GM12878 (cell line): ENCODE measurements at places on chromosomes 2 and 18. TPM values are rescaled to one million over a fixed set of nuclear protein-coding genes. Genes with fewer than 3 reads are reported as not detected.

GRCh38 chr18:275486-275885 lies 7.6 kb upstream of the THOC1 start:
- DNase-seq = no peak

The CD8B2 gene
- not detected in 2 replicates for total RNA-seq

- DNase-seq = no peak
Measured at GRCh38 chr2:26017464-26018183, 16.3 kb upstream of the RAB10 start.

The SAG gene
- total RNA-seq = 0.69 TPM in 1 of 2 replicates, not detected in the other

DNA sequence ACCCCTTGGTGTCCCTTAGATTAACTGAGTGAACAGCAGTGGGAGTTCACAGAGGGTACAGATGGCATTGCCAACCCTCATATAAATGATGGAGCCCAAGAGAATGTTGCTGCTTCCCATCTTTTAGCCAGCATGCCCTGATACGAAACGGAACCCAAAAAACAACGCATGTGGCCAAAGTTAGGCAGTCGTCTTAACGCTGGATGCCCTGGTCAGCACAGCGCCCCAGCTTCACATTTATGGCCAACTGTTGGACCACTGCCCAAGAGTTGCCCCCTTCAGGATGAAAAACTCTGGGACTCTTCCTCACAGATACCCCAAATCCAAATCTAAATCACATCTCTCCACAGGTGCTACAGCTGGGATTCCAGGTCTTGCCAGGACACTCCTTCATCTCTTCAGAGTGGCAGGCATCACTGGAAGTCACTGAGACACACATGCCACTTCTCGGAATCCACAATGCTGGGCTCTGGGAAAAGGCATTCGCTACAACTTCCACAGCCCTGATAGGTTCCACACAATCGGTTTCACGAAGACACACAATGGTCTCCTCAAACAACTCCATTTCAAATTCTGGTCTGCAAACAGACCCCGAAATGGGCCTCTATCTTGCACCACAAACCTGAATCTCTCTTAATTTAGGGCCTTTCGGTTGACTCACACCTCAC lies 44.6 kb downstream of the LONRF2 start:
- DNase-seq = no peak

GRCh38 chr2:199988151-199988550 lies 32.8 kb downstream of the MAIP1 start:
- DNase-seq = no peak

The COPS8 gene
- total RNA-seq = 44.0 and 46.6 TPM in 2 replicates

DNA sequence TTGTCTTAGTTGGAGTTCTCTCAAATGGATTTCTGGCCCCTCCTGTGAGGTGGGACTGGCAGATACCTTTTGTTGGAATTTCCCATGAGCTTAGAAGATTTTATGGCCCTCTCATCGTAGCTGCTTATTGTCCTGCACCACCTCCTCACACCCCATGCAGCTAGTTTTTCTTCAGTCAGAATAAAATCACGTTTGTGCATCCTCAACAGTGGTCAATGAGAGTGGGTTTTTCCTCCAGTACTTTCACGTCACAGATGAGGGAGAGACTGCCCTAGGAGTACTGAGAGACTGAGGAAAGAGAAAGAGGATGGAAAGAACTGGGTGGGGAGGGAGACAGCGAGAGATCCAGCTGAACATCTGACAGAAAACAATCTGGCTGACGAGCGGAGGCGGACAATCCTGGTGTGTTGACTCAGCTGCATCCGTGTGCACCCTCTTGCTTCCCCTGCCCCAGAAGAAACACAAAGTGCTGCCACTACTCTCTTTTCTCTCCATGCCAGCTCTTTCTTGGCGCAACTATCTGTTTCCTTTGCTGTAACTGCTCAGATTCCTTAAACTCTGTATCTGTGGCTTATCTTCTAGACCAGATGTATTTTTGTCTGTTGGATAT lies 7.4 kb downstream of the RAPGEF4 start:
- no peak for DNase-seq

DNA sequence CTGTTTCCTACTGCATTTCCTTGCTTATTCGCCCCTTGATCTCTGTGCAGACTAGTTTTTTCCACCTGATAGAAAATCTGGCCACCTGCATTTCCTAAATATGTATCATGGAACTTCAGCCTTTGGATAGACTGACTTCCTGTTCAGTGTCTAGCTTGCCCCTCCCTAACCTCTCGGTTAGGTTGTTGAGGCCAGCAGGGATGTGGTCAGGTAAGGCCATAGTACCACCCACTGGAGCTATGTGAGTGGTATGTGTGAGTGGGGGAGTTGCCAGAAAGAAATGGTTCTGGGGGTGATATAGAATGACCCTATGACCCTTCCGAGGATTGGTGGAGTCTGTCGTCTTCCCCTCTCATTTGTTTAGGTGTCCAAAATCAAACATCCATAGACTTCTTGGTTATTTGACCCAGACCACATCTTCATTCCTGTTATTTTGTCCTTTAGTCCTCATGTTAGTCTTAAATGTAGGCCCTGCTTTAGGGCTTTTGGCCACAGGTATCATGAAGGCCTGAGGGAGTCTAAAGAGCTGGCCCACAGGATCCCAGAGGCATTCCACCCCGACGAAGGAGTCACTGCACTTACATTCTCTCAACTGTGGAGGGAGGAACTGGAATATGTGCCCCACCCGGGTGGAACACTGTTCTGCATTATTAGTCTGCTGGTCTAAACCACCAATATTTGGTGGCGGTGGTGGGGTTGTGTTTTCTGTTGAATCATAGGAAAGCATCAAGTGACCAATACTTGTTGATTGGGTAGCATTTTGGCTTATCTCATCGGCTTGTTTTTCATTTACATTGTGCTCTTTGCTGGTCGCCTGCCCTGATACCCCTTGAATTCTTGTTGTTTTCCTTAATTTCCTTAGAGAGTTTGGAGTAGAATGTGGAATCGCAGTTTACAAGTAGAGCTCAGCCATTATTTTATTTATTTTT lies 21.9 kb downstream of the CAB39 start:
- no peak for DNase-seq

- no peak for DNase-seq
Measured at GRCh38 chr18:805008-805754, 6.9 kb downstream of the YES1 start.

DNA sequence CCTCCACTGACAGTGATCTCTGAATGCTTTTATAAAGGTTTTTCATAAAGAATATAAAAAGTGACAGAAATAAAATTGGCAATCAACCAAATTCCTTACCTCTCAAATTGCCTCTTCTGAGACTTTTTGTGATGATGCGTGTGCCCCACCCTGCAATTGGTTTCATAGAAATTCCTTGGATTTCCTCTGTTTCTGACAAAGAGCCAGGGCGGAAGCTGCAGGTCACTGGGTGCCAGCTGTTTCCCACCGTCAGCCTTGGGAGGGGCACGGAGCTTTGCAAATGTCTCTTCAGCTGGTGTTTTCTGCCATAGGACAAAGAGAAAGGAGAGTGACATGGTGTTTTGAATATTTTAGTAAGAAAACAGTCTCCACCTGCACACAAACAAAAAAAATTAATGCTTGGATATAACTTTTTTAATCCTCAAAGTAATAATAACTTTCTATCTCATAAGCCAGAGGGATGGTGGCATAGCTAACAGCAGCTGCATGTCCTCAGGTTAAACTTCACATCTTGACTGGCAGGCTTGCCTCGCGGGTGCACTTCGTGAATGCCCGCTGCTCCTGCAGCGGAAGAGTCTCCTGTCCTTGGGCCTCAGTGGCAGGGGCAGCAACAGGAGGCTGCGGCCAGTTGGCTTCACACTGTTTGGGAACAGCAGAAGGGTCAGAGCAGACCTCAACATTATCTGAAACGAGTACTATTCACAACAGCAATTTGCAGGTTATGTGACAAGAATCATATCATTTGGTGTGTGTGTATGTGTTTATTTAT lies 24.7 kb downstream of the AGAP1 start:
- DNase-seq = no peak

The MPHOSPH10 gene
- 36.4 and 42.3 TPM in 2 replicates for total RNA-seq

DNA sequence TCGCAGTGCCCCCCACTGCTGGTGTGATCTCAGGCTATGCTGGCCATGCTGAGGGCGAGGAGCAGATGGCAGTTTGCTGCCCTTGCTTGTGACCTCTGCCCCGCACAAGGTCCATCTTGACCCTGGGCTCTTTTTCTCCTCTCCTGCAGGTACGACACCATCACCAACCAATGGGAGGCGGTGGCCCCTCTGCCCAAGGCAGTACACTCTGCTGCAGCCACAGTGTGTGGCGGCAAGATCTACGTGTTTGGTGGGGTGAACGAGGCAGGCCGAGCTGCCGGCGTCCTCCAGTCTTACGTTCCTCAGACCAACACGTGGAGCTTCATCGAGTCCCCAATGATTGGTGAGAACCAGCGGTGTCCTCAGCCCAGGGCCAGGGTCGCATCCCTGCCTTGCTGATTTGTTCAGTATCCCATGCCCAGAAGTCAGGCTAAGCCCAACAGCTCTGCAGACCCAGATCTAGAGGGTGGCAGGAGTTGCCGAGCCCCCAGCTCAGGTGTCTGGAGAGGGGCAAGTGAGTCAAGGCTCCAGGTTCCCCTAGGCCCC lies 223.8 kb downstream of the ATAD2B start:
- DNase-seq = no peak

DNA sequence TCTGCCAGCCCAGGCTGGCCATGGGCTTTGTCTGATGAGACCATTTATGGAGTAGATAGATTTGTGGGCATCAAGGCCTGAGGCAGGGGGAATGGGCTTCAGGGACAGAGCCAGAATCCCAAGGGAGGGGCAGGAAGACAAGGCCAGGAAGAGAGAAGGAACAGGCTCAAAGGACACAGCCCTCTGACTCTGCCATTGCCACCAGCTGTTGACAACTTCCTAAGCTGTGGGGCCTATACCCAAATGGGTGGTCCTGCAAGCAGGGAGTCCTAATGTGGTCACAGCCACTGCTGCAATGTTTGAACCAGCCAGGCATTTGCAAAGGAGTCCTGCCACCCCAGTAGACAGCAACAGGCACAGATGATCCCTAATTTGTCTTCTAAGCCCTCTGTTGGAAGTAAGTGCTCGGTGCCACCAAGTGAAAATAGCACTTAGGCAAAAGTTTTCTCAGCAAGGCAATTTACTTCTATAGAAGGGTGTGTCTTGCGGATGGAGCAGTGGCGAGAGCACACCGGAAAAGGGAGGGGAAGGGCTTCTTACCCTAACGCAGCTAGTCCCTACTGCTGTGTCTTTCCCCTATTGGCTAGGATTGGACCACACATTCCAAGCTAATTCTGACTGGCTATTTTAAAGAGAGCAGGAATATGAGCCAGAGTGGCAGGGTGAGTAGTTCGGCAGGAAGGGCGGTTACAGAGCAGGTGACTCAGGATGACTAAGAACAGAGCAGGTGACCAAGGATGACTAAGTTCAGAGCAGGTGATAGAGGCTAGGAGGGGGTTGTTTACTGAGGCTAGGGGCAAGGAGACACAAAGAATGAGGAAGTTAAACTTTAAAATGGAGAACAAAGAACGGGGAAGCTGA lies 47.2 kb downstream of the C1QL2 start:
- no peak for DNase-seq

- no peak for DNase-seq
Measured at GRCh38 chr2:113050921-113051895, 1.5 kb downstream of the IL36B start.

The CACNB4 gene
- total RNA-seq = 18.2 and 19.4 TPM in 2 replicates

DNA sequence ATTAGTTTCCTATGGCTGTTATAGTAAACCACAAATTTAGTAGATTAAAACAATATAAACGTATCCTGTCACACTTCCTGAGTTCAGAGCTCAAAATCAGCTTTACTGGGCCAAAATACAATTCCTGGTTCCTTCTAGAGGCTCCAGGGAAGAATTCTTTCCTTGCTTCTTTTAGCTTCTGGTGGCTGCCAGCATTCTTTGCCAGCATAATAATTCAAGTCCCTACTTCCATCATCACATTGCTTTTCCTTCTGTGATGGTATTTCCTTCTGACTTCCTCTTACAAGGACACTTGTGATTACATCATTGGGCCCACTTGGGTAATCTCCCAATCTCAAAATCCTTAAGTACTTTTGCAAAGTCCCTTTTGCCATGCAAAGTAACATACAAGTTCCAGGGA lies 40.6 kb downstream of the MOB4 start:
- DNase-seq = no peak

- no peak for DNase-seq
Measured at GRCh38 chr2:232327105-232328031, 51.2 kb upstream of the ALPP start.

DNA sequence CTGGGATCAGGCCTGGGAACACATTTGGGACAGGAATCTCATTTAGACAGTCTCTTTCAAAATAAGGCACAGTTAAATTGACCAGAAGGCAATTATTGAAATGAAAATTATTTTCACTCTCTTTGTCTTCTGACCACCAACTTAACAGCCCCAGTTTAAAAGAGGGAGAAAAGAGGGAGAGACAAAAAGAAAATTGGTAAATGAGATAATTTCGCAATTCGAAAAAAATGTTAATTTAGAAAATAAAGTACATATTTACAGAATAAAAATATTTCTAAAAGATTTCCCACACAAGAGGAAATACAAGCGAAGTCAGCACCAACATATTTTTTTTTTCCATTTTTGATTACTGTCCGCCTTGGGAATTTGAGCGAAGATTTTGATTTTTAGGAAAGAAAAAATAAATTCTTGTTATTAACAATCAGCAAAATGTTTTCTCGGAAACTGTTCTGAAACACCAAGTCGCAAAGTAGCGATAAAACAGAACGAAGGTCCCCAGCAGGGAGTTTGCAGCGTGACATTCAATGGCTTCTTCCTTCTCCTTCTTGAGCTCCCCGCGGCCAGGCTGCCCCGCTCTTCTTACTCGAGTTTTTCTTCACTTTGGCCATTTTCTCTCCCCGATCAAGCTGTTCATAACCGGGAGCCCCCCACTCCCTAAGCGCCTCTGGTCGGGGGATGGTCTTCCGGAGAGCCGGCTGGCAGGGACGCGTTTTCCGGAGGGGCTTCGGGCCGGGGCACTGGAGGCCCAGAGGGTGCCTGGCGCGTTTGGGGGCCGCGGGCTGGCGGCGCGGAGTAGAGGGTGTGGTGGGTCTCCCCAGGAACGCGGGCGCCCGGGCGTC lies 5.0 kb downstream of the SP9 start:
- no peak for DNase-seq

GRCh38 chr2:54054271-54054670 lies 61.1 kb upstream of the ACYP2 start:
- DNase-seq = peak; percentile 59

DNA sequence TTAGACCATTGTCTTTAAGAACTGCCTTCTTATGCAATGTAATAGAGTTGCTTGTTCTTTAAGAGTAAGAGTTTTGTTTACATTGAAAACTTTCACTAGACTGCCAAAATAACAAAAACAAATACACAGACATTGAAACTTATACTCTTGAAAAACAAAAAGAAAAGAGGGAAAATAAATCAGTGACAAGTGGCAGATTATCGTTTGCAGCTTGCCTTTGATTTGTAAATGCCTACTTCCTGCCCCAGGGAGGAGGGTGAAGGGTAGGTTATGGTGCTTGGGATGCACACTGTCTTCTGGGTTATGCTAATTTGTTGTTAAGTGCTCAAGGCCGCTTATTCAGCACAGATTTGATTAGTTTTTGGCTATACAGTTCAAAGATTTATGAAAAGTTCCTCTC lies 198.7 kb downstream of the TGIF1 start:
- DNase-seq = no peak

The ARHGAP25 gene
- 0.56 and 1.0 TPM in 2 replicates for total RNA-seq

- no peak for DNase-seq
Measured at GRCh38 chr2:25131567-25132298, 36.6 kb downstream of the POMC start.

- DNase-seq = peak; percentile 79
Measured at GRCh38 chr2:12008425-12009061, 262.1 kb downstream of the LPIN1 start.
